GF-D8 (cell line): ENCODE measurements at places on chromosomes 11 and 22.

- no peak for DNase-seq
These were observed 20.8 kb downstream of the TOB2 start for GRCh38 chr22:41425660-41426365.

GRCh38 chr22:46613606-46614021 is 6.6 kb upstream of the GRAMD4 start:
- peak; percentile 17 for DNase-seq

- peak; percentile 51 for DNase-seq
These were observed 1.0 kb upstream of the SLC25A1 start for GRCh38 chr22:19179497-19180048.

GRCh38 chr22:48236261-48236660 is 1473.8 kb downstream of the TBC1D22A start:
- DNase-seq = no peak

GRCh38 chr11:104451197-104451893 is 287.4 kb upstream of the PDGFD start:
- DNase-seq = no peak

DNA sequence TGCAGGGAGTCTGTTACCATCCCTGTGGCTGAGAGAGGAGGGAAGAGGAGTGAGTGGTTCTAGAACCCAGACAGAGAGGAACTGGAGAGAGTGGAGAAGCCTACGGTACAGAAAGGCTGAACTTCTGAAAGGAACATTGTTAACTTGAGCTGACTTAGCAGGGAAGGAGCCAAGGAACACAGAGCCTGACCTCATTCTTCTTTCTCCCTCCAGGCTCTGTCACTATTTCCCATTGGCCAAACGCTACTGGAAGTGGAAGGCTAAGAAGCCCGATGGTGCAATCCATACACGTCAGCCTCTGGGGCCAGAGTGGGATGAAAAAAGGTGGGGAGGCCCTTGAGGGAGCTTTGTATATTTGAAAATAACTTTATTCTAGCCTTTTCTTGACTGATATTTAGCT is 16.5 kb upstream of the WT1 start:
- no peak for DNase-seq

- DNase-seq = no peak
These were observed 18.2 kb downstream of the SLC5A4 start for GRCh38 chr22:32236970-32237369.

DNA sequence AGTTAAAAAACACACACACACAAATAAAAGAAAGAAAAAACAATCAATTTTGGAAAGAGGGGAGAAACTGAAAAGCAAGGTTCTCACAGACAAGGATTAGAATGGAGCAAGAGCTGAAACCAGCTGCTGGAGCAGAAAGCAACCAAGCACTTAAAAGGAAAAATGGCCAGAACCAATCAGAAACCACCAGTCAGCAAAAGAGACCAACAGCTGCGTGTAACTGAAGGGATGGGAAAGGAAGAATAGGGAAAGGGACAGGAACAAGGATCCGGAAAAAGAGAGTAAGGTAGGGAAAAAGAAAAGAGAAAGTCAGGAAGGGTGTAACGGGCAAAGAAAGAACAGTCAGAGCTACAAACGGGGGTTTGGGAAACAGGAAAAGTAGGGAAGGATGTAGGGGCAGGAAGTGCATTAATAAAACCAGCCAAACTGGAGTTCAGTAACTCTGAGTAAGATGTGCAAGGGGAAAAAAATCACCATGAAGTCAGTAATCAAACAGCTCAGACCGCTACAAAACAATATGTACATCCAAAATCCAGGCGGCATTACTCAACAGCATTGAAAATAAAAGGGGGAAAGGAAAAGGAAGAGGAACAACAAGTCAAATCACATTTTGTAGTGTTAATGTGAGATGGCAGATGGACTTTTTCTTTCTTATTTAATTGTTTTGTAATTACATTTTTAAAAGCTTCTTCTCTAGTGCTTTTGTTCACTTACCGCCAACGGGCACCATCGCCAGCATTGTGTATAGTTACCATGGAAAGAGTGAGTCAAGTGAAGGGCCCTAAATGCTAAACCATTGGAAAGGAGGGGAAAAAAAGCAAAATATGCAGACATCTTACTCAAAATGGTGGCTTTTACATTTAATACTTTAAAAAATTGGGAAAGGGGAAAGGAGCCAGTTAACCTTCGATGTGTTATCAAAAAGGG is 49.2 kb downstream of the APOL5 start:
- DNase-seq = no peak

- no peak for DNase-seq
These were observed 110.9 kb downstream of the NTM start for GRCh38 chr11:131481303-131481702.

- no peak for DNase-seq
These were observed 79.0 kb upstream of the HSD17B12 start for GRCh38 chr11:43601511-43601910.

GRCh38 chr11:76635991-76636738 is 34.4 kb downstream of the LRRC32 start:
- DNase-seq = no peak

GRCh38 chr22:42214633-42215415 is 55.6 kb downstream of the TCF20 start:
- DNase-seq = no peak

- DNase-seq = no peak
These were observed 147.4 kb downstream of the BLID start for GRCh38 chr11:121968638-121969037.

GRCh38 chr11:87634331-87634730 is 540.9 kb downstream of the RAB38 start:
- no peak for DNase-seq

GRCh38 chr22:39319284-39320022 is at the start of gene RPL3:
Gene RPL3, minus strand, starts transcription at chr22:39319623. Its CDS starts 26 bp downstream, at chr22:39319597.
- peak; percentile 97 for DNase-seq
